ENCODE measurements at places on chromosomes 7 and 10.
A peak's percentile ranks its signal among the peaks of the same experiment; 100 is the strongest.

GRCh38 chr7:142964502-142965246 lies 2.5 kb upstream of the KEL start:
- H3K4me1 ChIP-seq, result no peaks in the 10 kb centered on the region
- H3K27me3 ChIP-seq, result peaks cover 75% of the 10 kb centered on the region
- peaks cover 3% of the 10 kb centered on the region for H3K36me3 ChIP-seq
- H3K27ac ChIP-seq, result no peak overlapping the region

DNA sequence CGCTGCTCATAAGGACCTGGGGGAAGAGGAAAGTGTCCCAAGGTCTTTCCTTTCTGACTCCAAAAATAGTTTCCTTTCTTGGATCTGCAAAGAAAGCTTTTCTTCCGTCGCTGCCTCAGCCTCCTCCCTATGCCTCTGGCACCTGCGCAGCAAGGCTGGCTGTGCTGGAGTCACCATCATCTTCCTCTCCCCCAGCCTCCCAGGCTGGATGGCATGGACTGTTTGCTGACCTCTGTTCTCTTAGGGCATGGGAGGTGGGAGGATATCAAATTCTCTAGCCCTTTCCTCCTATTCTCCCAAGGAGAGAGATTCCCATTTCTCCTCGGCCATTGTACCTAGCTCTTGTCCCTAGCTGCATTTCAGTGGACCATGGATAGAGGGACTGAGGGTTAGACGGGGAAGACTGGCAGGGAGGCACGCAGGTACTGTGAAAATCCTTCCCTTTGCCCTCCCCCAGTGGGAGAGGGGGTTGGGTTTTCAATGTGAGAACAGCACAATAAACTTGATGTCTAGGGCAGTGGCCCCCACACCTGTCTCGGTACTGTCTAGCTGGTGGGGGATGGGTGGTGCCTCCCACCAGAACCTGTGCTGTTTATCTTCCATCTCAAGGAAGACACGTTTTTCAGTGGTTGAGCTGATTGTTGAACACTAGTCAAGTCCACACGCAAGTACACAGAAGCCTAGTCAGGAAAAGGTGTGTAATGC lies 2.6 kb downstream of the PPP1R35 start:
- H3K36me3 ChIP-seq, result peaks cover 43% of the 10 kb centered on the region
- DNase-seq, result no peak
- H3K4me1 ChIP-seq, result peaks cover 57% of the 10 kb centered on the region
- peaks cover 7% of the 10 kb centered on the region for H3K27me3 ChIP-seq

- H3K4me3 ChIP-seq, result peak within 1 kb of the TSS; percentile 35
- H3K36me3 ChIP-seq, result peaks cover 2% of the 10 kb centered on the region
- H3K27ac ChIP-seq, result no peak within 1 kb of the TSS
- peaks cover 41% of the 10 kb centered on the region for H3K27me3 ChIP-seq
Observed at GRCh38 chr7:95396136-95397032, at the start of gene PON3. TSS of gene PON3 (minus strand) at chr7:95396375. CDS start at chr7:95396350, 25 bp downstream.

- H3K27ac ChIP-seq, result no peak overlapping the region
- H3K4me1 ChIP-seq, result peaks cover 11% of the 10 kb centered on the region
- H3K27me3 ChIP-seq, result peaks cover 79% of the 10 kb centered on the region
- no peak overlapping the region for H3K4me3 ChIP-seq
Observed at GRCh38 chr7:20776214-20776911, 10.3 kb downstream of the SP8 start.

- H3K27me3 ChIP-seq, result no peaks in the 10 kb centered on the region
- H3K27ac ChIP-seq, result no peak overlapping the region
- no peak overlapping the region for H3K4me3 ChIP-seq
- H3K4me1 ChIP-seq, result no peaks in the 10 kb centered on the region
Observed at GRCh38 chr10:127400216-127400615, 148.9 kb upstream of the NPS start.

DNA sequence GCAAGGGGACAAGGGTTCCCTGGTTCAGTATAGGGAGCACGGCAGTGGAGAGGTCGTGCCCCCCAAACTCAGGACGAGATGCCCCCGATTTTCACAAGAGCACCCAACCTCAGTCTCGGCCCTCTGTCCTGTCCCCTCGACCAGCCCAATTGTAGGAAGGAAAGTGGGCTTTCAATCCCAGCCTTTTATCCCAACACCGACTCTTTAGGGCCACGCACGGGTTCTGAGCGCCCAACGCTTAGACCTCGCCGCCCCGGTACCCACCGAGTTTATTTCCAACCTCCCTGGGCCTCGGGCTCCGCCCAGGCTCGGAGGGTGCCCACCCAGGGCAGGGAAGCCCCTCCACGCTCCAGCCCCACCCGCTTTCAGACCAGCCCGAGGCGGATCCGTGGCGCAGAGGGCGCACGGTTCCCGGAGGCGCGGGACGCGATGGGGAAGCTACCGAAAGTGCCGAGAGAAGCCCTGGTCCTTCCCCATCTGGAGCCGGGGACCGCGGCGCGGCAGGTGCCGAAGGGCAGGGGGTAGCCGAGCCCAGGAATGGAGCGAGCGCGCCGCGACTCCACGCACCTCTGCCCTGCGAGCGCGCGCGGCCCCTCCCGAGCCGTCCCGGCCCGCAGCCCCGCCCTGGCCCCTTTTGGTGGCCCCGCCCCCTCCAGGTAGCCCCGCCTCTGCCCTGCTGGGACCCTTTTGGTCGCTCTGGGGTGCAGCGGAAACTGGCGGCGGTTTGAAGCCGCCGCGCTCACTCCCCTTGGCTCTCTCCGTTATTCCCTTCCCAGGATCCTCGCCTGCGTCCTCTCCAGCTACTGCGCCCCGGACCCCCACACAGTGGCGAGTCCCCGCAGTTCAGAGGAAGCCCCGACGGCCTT lies 20.4 kb downstream of the GRID2IP start:
- H3K4me1 ChIP-seq, result peaks cover 21% of the 10 kb centered on the region
- DNase-seq, result peak; percentile 29
- peak overlapping the region; percentile 70 for H3K4me3 ChIP-seq
- H3K27me3 ChIP-seq, result peaks cover 47% of the 10 kb centered on the region
- H3K27ac ChIP-seq, result no peak overlapping the region
- H3K36me3 ChIP-seq, result no peaks in the 10 kb centered on the region

GRCh38 chr7:37259319-37259821 lies 189.3 kb downstream of the ELMO1 start:
- DNase-seq, result no peak
- H3K27ac ChIP-seq, result no peak overlapping the region
- peaks cover 13% of the 10 kb centered on the region for H3K36me3 ChIP-seq
- no peaks in the 10 kb centered on the region for H3K27me3 ChIP-seq
- H3K4me1 ChIP-seq, result peaks cover 16% of the 10 kb centered on the region

GRCh38 chr10:51063659-51064535 lies 10.4 kb upstream of the PRKG1 start:
- H3K4me3 ChIP-seq, result no peak overlapping the region
- DNase-seq, result no peak
- H3K36me3 ChIP-seq, result no peaks in the 10 kb centered on the region
- H3K27ac ChIP-seq, result no peak overlapping the region
- no peaks in the 10 kb centered on the region for H3K4me1 ChIP-seq
- peaks cover 11% of the 10 kb centered on the region for H3K27me3 ChIP-seq

DNA sequence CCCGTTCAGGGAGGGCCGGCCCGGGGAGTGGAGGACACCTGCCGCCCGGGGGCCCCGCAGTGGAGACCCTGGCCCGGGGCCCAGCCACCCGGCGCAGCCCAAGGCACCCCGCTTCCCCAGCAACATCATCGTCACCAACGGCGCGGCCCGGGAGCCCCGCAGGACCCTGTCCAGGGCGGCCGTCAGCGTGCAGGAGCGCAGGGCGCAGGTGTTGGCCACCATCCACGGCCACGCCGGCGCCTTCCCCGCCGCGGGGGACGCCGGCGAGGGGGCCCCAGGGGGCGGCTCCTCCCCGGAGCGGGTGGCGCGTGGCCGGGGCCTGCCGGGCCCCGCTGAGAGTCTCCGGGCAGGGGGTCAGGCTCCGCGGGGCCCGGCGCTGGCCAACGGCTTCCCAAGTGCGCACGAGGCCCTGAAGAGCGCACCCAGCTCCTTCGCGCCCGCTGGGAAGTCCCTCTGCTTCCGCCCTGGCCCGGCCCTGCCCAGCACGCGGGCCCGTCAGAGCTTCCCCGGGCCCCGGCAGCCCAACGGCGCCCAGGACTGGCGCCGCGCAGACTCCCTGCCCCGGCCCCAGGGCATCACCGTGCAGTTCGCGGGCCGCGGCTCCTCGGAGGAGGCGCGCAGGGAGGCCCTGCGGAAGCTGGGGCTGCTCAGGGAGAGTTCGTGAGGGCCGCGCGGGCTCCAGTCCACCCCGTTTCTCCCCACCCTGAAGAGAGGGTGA lies 46.7 kb downstream of the PROSER2 start:
- DNase-seq, result no peak
- H3K27me3 ChIP-seq, result no peaks in the 10 kb centered on the region
- H3K27ac ChIP-seq, result no peak overlapping the region
- H3K4me1 ChIP-seq, result peaks cover 24% of the 10 kb centered on the region
- no peak overlapping the region for H3K4me3 ChIP-seq

DNA sequence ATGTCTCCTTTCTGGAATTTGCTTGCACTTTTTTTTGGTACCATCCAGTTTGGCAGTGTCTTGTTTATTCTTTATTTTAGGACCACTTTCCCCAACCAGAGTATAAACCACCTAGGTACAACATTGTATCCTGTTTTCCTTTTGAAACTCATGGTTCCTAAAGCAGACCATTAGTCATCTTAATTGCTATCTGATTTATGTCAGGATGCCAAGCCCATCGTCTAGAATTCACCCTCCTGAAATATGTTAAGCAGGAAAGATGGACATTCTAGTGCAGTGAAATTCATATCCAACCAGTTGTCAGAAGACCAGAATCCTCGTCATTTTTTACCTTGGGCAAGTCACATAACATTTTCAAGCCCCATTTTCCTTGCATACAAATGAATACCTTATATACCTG lies 223.6 kb upstream of the KMT2E start:
- H3K36me3 ChIP-seq, result no peaks in the 10 kb centered on the region
- H3K27ac ChIP-seq, result no peak overlapping the region
- no peak for DNase-seq
- no peak overlapping the region for H3K4me3 ChIP-seq
- peaks cover 57% of the 10 kb centered on the region for H3K27me3 ChIP-seq

GRCh38 chr10:118927321-118927720 lies 102.2 kb upstream of the NANOS1 start:
- peaks cover 21% of the 10 kb centered on the region for H3K27me3 ChIP-seq
- no peak overlapping the region for H3K4me3 ChIP-seq
- no peak for DNase-seq
- H3K36me3 ChIP-seq, result no peaks in the 10 kb centered on the region
- H3K4me1 ChIP-seq, result no peaks in the 10 kb centered on the region

GRCh38 chr10:12180221-12180974 lies 15.3 kb downstream of the NUDT5 start:
- H3K27ac ChIP-seq, result peak overlapping the region; percentile 82
- H3K27me3 ChIP-seq, result no peaks in the 10 kb centered on the region
- DNase-seq, result no peak
- peaks cover 23% of the 10 kb centered on the region for H3K36me3 ChIP-seq

- peaks cover 6% of the 10 kb centered on the region for H3K4me1 ChIP-seq
- H3K27me3 ChIP-seq, result no peaks in the 10 kb centered on the region
- no peak for DNase-seq
- H3K4me3 ChIP-seq, result no peak overlapping the region
- H3K27ac ChIP-seq, result peak overlapping the region; percentile 16
Observed at GRCh38 chr7:69871886-69872569, 273.8 kb downstream of the AUTS2 start.

GRCh38 chr7:99438573-99439480 lies at the start of the genes CPSF4 and PTCD1:
TSS of gene CPSF4 (plus strand) at chr7:99438943. CDS start at chr7:99439083, 140 bp downstream.
TSS of gene PTCD1 (minus strand) at chr7:99438798. CDS start at chr7:99435242, 3,556 bp downstream.
- peak within 1 kb of the TSS; percentile 99 for H3K4me3 ChIP-seq
- no peaks in the 10 kb centered on the region for H3K27me3 ChIP-seq
- DNase-seq, result peak; percentile 76
- peak within 1 kb of the TSS; percentile 98 for H3K27ac ChIP-seq
- peaks cover 18% of the 10 kb centered on the region for H3K36me3 ChIP-seq

DNA sequence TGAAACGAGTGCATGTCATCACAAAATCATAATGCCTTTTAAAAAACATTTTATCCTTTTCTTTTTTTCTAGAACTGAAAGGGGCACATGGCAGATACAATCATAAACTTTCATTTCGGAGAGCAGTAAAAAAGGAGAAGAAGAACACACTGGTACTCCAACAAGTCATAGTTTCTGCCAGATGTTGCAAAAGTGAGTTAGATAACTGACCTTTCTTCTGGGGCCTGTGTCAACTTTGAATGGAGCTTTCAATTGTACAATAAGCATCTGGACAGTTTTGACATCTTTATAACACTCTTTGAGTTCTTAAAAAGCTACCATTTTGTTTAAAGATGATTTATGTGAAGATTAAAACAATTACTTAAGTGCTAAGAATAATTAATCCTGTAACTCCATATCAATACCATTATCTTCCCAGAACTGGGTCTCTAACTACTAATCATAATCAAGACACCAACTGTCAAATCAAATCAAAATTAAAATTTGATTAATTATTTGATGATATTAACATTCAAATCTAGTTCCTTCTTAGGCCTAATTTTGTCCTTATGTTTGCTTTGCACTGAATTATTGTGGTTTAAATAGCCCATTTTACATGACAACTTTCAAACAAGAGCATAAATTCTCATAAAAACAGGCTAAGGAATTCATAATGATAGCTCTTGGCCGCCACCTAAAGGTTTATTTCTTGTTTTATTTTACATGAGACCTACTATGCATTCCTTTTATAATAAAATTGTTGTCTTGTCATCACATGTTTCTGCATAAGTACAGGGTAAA lies 19.5 kb upstream of the ITGB8 start:
- H3K27me3 ChIP-seq, result no peaks in the 10 kb centered on the region
- H3K36me3 ChIP-seq, result no peaks in the 10 kb centered on the region
- no peak overlapping the region for H3K4me3 ChIP-seq
- H3K27ac ChIP-seq, result no peak overlapping the region

DNA sequence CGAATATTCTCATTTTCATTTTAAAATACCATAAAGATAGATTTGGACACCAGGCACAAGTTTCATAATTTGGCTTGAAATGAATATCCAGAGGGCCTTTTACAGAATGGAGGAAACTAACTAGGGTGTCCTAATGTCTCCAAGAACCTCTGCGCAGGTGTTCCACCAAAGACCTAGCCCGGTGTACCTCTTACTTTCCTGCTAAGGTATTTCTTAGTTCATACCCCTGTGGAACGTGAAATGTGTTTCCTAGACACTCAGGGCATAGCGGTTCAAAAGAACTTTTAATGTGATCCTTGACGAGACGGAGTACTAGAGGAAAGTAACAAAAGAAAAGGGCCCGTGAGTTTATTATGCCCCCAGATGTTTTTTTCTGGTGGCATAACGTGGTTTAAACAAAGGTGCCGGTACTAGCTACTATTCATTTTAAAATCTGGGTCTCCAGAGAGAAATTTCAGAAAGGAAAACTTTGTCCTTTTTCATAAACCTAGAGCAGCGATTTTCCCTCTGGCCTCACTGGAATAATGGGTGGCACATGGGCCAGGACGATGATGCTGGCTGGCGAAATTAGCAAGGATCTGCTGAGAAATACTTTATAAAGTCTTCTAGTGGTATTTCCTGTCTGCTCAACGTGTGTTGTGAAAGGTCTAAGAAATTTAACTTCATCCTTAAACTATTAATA lies 1.4 kb downstream of the APBB1IP start:
- DNase-seq, result no peak
- peaks cover 62% of the 10 kb centered on the region for H3K4me1 ChIP-seq
- H3K27me3 ChIP-seq, result no peaks in the 10 kb centered on the region
- peak overlapping the region; percentile 88 for H3K27ac ChIP-seq
- peak overlapping the region; percentile 90 for H3K4me3 ChIP-seq
